ENCODE measurements at places on chromosomes 4 and X.

GRCh38 chr4:41339812-41340809, 83.4 kb downstream of the UCHL1 start:
- DNase-seq, result peak; percentile 82

- DNase-seq, result no peak
Measured at GRCh38 chrX:119826399-119826959, 26.3 kb downstream of the UPF3B start.

DNA sequence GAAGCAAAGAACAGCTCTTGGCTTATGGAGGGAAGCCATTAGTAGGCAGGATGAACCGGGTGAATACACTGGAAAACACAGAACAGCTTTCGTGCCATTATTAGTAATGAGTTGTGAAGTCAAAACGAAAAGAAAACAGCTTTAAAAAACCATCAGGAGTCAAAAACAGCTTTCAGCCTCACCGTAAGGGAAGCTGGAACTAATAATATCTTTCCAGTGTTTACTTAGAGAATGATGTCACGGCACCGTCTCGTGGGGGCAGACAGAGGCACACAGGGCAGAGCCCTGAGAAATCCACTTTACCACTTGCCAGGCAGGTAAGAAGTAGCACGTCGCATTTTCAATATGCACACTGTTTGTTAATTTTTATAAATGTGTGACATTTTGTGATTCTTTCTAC, 37.9 kb upstream of the HMX1 start:
- DNase-seq, result no peak

DNA sequence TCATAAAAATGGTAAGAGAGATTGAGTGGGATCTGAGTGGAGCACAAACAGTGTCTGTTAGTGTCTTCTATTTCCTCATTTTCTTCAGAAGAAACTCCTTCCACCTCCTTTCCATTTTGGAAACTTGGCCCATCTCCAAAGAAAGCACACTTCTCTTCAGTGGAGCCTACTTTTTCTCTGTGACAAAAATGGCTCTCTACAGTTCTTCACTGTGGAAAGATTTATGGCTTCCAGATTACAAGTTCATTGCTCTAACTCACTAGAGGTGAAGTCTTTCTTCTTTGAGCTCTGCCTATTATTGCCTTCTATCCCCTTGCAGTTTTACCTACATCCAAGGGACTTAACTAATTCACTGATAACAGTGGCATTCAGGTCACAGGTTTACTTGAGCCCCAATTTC, 325.8 kb downstream of the ANTXR2 start:
- DNase-seq, result no peak

- no peak for DNase-seq
Measured at GRCh38 chrX:148813422-148813821, 313.0 kb downstream of the AFF2 start.

- no peak for DNase-seq
Measured at GRCh38 chr4:154030746-154031145, 241.9 kb upstream of the SFRP2 start.

GRCh38 chrX:120365320-120365719, 3.4 kb downstream of the ATP1B4 start:
- DNase-seq, result peak; percentile 85

DNA sequence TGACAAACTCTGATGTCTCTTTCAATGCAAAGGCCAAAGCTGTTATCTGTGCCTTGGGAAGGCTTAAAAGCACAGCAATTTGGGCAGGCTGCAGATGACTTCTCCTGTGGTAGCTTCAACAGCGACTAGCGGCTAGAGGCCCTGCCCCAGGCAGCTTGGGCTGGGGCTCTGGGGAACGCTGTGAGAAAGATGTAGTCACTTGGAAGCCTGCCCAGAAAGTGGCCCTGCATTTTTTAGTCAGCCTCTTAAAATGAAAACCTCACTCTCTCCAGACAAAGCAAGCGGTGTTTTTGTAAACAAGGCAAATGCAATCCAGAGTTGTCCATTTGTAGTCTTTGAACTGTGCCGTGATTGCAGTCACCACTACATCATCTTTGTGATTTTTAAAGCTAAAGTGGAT, 27.5 kb downstream of the PCYT1B start:
- DNase-seq, result peak; percentile 77

DNA sequence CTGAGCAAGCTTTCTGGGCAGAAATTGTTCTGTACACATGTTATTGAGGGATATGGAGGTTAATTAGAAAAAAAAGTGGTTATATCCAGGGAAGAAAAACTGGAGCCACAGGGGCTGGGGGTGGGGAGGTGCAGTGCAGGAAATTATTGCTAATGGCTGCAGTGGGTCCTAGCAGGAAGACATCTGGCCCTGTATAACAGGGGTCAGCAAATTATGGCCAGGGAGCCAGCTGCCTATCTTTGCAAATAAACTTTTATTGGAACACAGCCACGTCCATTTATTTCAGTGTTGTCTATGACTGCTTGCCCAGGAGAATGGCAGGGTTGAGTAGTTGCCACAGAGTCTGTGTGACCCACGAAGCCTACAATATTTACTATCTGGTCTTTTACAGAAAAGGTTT, 23.4 kb upstream of the PRPS2 start:
- DNase-seq, result no peak

GRCh38 chr4:72016011-72016410, 15.8 kb upstream of the NPFFR2 start:
- no peak for DNase-seq

DNA sequence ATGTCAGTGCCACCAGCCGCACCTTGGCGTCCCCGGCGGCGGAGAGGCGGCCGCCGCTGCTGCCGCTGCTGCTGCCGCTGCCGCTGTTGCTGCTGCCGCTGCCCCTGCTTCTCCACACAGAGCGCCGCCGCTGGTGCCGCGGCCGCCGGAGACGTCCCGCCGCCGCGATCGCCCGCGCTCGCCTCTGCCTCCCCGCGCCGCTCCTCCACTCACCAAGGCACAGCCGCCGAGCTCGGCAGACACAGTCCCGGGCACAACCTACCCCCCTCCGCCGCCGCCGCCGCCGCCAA, at the start of gene PPP3CA:
Gene PPP3CA (minus strand): TSS at position 260 of the 290 bp plus-strand sequence.
- DNase-seq, result no peak

- DNase-seq, result no peak
Measured at GRCh38 chr4:15109600-15109999, 107.3 kb downstream of the CPEB2 start.

DNA sequence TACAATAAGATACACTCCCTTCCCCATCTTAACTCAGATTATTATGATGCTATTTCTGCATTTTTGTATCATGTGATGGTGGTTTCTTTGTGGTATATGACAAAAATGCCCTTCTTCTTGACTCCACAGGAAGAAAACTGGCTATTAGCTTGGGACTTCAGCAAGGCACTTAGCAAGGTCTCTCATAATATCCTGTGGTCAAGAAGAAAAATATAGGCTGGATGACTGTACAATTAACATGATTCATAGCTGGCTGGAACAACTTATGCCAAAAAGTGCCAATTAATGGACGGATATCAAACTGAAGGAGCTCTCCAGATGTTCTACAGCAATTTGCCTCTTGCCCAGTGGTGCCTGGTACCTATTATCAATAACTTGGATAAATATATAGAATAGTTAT, 2.3 kb upstream of the MID1IP1 start:
- no peak for DNase-seq

GRCh38 chrX:107542500-107542899, 85.8 kb upstream of the PRPS1 start:
- DNase-seq, result peak; percentile 58

DNA sequence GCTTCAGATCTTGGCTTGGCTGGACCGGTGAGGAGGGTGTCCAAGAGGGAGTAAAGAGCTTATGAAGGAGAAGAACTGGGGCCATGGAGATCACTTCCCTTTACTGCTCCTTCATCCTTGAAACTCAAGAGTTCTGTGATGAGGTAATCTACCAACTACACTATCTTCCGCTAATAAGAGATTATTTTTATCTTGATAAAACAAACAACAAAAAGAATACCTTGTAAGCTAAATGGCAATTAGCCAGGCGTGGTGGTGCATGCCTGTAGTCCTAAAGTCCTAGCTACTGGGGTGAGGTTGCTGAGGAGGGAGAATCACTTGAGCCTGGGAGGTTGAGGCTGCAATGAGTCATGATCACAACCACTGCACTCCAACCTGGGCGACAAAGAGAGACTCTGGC, 47.4 kb downstream of the HAUS3 start:
- no peak for DNase-seq

DNA sequence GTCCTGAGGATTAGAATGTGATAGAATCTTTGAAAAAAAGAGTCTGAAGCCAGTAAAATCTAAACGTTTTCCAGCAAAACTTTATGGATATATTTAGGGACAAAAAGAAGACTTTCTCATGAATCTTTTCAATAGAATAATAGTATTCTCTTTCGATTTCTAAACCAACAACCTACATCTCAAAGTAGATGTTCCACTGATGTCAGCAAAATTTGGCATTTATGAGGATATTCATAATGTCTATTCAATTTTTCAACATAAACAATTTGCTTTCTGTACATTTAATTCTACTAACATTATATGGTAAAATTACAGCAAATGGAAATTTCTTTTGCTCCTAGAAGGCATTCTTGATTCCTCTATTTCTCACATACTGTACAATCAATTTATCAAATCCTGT, 886.5 kb downstream of the CENPC start:
- DNase-seq, result no peak

GRCh38 chr4:73608689-73609594, 11.3 kb downstream of the RASSF6 start:
- no peak for DNase-seq

GRCh38 chrX:129679901-129680300, 25.1 kb upstream of the APLN start:
- no peak for DNase-seq

DNA sequence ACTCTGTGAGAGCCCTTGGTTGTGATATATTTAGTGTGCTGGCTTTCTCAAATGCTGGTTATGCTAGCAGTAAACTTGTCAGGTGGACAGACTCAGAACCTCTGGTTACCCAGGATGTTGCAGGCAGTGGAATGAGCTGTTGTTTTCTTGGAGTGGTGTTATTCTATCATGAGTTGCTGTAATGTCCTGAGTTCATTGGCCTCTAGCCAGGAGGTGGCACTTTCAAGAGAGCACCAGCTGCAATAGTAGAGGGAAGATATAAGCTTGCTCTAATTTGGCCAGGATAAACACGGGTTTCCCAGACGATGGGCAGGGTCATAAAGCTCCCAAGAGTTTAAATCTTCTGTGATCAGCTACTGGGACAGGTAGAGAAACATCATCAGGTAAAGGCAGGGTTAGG, 95.0 kb upstream of the UBQLN2 start:
- no peak for DNase-seq

- no peak for DNase-seq
Measured at GRCh38 chr4:98997166-98997565, 1.6 kb downstream of the METAP1 start.

- DNase-seq, result no peak
Measured at GRCh38 chr4:15901998-15902397, 36.5 kb downstream of the FGFBP1 start.

GRCh38 chrX:14864631-14865030, 8.2 kb downstream of the FANCB start:
- DNase-seq, result no peak

DNA sequence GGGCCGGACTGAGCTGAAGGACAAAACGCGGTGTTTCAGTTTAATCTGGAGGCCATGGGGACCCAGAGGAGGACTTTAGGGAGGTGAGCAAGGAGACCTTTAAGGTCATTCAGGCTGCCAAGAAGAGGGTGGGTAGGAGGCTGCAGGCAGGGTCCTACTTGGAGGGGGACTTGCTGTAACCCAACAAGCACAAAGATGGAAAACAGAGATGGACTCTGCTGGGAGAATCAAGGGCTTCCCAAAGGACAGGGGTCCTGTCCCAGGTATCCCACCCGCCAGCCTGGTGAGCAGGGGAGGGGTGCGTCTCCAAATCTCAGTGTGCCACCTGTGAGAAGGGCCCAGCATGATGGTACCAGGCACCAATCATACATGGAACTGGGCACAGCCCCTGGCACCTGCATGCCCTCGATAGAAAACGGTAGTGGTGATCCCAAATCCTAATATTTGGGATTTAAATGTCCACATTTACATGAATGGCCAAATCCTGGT, 3.9 kb upstream of the HAUS3 start:
- no peak for DNase-seq

DNA sequence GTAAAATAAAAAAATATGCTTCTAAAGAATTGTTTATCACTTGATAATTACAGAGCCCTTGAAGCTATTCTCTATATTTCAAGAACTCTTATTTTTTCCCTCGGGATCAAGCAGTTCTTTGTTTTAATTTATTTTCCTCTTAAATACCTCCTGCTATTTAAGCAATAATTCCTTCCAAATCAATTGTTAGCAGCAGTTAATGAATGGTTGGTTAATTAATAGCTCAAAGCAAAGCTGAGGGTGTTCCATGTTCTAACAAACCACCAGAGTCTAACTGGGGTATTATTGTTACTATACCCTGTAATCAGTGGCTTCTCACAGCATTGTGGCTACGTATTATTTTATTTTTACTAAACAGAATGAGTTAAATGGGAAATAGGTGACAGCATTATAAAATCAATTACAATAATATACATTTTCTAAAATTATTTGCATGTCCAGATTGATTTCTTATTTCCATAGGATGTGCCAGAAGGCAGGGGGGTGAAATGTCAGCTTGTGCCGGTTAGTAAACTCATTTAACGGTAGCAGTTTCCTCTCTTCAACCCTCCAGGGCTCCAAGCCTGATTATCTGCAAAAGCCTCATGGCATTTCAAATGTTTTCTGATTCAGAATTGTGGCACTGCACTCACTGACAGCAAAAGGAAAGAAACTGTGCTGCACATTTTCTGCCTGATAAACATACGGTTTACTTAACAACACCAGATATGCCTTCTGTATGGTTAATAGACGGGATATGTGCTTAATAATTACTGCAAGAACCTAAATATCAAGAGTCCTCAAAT, 286.9 kb upstream of the EMCN start:
- DNase-seq, result no peak

DNA sequence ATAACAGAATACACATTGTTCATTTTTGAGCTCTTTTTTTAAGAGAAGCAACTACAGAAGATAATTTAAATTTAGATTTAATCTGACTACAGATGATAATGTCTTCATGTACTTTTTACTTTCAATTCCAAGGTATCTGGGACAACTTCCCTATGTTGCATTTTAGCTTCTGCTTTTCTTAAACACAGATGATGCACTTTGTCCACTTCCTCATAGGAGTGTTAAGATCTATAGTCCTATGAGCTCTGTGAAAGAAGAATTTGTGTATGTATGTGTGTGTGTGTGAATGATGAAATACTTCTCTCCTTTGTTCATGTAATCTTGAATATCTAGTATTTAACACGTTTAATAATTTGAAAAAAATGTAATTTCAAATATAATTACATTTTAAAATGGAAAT, 5.3 kb upstream of the FHIP1A start:
- DNase-seq, result no peak

- DNase-seq, result no peak
Measured at GRCh38 chr4:107900508-107900907, 30.8 kb upstream of the CYP2U1 start.

- peak; percentile 33 for DNase-seq
Measured at GRCh38 chr4:143700416-143701352, at the start of gene FREM3. FREM3 (minus strand) TSS chr4:143700675; CDS start chr4:143700675, 0 bp downstream.

GRCh38 chr4:14701389-14701788, 300.9 kb upstream of the CPEB2 start:
- no peak for DNase-seq

DNA sequence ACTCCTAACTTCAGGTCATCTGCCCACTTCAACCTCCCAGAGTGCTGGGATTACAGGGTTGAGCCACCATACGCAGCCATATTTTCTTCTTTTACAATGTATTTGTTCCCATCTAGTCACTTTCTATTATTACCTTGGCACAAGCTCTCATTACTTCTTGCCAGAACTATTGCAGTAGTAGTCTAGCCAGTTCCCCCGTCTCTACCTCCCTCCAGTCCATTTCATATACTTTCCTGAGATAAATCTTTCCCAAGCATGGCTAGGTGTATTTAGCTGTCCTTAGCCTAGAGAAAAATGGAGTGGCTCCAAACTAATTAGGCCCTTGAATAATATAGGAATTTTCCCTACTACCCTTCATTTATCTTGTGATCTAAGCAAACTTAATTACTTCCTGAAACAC, 412.2 kb downstream of the RPA4 start:
- no peak for DNase-seq

Data from HAP-1 (cell line).